ENCODE measurements at places on chromosomes 1 and 21. TPM values are rescaled to one million over a fixed set of nuclear protein-coding genes. Genes with fewer than 3 reads are reported as not detected.

Gene MTF1
- 2.0 TPM for total RNA-seq

Gene RGS8
- 39.5 TPM for total RNA-seq

Gene GPR61
- 4.9 TPM for total RNA-seq

Gene WDR77
- 20.8 TPM for total RNA-seq

Gene C8A
- total RNA-seq, result not detected

Gene FCRL1
- total RNA-seq, result not detected

Gene CC2D1B
- 10.2 TPM for total RNA-seq

Gene TAS1R3
- 0.41 TPM for total RNA-seq

Gene LRRC39
- total RNA-seq, result 9.0 TPM

Gene DCST2
- under 0.01 TPM for total RNA-seq

DNA sequence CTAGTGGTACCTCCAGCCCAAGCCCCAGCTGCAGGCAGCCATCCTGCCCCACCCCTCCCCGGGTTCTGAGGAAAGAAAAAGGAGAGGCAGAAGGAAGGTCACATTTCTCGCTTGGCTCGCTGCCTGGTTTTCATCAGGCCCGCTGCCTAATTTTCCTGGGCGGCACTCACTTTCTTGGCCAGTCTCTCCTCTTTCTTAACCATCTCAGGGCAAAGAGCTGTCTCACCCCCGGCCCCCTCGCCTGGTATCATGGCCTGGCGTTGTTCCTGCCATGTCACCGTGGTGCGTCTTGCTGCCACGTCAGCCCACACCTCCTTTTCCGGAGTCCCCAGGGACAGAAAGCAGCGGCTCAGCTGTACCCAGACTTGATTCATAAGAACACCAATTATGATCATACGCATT lies 26.6 kb upstream of the CASZ1 start:
- DNase-seq, result no peak

GRCh38 chr1:108657356-108658080 lies 3.4 kb downstream of the HENMT1 start:
- no peak for DNase-seq

DNA sequence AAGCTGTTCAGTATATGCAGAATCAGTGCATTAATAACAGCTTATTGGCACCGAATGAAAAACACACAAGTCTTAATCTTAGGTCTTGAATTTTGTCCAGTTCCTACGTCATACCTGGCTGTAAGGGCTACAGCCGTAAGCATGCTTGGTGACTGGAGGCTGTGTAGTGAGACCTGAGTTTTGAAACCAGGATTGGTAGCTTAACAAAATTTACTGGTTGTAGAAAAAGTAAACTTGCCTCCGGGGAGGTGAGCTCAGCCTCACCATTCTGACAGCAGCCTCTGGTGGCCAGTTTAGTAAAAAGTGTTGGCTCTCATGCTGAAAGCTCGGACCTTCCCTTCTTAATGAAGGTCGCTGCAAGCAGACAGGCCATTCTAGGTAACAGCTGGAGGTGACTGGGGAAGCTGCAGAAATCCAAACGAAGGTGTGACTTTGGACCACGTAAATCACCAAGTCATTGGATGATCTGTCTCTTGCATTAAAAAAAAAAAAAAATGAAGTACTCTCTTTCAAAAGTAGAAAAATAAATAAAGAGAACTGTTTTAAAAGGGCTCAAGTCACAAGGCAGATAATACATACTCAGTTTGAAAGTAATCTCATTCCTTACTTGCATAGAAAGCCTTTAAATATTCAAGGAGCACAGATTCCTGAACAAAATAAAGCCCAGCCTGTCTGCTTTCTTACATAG lies 48.9 kb downstream of the HLCS start:
- peak; percentile 44 for DNase-seq

GRCh38 chr1:101859941-101860340 lies 136.8 kb downstream of the OLFM3 start:
- no peak for DNase-seq

DNA sequence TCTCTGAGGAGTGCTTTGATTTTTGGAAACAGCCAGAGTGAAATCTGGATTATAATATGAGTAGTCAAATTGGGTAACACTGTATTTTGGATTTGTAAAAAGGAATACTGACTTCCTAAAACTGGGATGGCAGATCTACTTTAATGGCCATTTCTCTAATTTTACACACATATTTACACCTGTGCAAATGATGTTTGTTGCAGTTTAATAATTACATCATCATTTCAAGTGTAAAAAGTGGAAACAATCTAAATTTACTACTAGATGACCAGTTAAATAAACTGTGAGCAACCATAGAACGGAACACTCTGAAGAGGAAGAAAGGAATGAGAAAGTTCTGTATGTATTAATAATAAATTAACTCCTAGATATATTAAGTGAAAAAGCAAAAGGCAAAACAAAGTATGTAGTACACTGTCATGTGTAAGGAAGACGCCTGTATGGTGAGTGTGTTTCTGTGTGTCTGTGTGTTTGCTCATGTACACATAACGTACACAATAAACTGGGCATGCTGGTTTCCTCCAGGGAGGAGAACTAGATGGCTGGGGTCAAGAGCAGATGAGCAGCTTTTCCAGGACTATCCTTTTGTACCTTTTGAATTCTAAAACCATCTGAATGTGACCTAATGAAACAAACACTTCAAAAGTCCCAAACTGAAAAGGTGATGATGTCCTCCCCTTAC lies 2.9 kb upstream of the RHEX start:
- no peak for DNase-seq

DNA sequence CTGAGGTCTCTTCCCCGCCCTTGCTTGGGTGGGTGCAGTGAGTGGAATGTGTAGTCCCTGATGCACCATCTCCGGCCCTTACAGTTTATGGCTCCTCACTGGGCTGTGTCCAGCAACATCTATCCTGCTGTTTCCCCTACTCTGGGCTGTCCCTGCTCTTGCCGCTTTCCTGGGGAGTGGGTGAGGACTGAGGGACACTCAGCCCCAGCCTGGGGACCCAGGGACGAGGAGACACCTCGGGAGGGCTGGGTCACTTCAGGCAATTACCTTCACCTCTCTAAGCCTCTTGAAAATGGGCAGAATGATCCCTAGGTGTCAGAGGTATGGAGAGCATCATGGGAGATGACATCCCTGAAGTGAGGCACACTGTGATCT lies 13.6 kb upstream of the LRP8 start:
- no peak for DNase-seq

DNA sequence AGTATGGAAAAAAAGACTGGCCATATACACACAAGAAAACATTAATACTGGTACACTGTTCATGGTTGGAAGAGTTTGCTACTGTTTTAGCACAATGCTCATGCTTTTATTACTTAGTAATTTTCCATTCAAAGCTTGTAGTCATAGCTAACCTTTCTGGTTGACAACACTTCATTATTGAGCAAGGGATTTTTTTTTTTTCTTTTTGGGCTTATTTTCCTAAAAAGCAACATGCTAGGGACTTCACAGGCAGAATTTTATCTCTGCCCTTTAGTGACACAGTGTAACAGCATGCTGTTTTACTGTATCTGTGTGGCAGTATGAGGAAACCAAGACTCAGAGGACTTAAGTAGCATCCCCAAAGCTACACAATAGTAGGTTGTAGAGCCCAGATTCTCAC lies 58.5 kb downstream of the FGGY start:
- DNase-seq, result no peak

- DNase-seq, result peak; percentile 85
These were observed 1.7 kb downstream of the PLEKHG5 start for GRCh38 chr1:6489799-6490180.

- DNase-seq, result no peak
These were observed 264.7 kb downstream of the SPATA17 start for GRCh38 chr1:217895841-217896240.

DNA sequence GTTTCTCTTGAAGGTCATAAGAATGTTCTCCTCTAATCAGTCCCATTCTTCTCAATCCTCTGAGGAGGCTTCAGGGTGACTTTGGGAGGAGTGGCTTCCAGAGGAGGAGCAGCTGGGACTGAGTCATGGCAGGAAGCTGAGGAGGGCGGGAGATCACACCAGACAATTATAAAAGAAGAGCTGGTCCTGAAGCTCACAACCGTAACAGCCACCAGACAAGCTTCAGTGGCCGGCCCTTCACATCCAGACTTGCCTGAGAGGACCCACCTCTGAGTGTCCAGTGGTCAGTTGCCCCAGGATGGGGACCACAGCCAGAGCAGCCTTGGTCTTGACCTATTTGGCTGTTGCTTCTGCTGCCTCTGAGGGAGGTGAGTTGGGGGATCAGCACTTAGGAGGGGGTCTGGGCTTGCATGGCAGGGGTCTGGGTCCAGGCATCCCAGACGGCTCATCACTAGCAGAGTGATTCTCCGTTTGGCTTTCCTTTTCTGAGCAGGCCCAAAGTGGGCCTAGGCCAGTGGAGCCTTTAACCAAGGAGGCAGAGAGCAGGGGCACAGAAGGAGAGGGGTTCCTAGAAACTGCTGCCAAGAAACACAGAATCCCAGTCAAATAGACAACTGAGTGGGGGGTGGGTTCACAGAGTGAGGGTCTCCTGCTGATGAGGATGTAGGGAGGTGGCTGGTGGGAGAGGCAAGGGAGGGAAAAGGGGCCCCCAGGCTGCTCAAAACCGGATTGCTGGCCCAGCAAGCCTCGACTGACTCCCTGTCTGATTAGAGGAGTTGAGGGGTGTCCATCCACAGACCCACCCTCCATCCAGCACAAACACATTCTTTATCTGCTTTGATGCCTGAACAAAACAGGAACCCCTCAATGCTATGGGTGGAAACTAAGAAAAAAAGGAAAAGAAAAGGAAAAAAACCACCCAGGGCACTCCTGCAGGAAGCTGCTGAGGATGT lies at the start of gene ECM1:
TSS of gene ECM1 (plus strand) at position 198 of the 953 bp plus-strand sequence. CDS start at position 299, 101 bp downstream.
- peak; percentile 71 for DNase-seq

DNA sequence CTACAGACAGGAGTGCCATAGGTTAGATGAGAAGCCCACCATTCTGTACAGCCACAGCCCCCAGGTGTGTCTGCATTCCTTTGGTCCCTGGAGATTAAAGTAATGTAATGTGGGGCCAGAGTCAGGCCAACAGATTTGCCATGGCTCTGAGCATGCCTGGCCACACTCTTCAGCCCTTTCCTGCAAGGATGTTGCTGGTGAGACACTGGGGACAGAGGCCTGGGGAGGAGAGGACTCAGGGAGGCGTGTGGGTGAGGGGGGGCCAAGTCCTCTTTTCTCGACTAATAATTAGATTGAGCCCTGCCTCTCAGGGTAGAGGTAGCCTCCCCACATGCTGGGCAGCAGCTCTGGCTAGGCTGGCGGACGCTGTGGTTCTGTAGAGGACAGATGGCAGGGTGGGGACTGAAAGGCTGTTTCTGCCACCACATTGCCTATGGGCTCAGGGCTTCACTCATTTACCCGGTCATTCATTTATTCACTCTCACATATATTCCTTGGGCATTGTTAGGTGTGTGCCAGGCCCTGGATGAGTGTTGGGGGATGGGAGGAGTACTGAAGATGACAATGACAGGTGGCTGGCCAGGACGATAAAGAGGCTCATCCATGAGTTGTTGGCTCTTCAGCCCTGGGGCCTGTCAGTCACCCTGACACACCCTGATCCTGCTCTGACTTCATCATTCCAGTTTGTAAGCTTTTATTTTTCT lies 7.1 kb upstream of the PRCC start:
- DNase-seq, result no peak
